ENCODE measurements at places on chromosomes 1 and 21.

- peak; percentile 47 for DNase-seq
These were observed 3.6 kb downstream of the KIAA0040 start for GRCh38 chr1:175188936-175189335.

DNA sequence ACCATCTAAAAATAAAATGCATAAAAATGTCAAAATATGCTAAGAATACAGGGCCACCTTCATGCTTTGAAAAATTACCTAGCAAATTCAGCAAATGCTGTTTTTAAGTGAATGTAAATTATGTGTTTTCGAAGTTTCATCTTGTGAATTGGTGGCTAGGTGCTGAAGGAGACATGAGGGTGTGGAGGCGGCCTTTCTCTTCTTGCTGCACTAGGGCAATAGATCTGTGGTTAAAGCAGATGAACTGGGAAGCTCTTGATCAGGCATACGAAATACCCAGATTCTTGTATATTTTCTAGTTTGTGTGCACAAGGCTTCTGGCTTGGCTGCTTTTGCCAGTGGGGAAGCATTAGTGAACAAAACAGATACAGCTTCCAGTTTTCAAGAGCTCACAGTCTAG, 224.5 kb downstream of the ST6GALNAC3 start:
- DNase-seq, result no peak

- no peak for DNase-seq
These were observed 471.3 kb downstream of the LMO4 start for GRCh38 chr1:87800006-87800405.

DNA sequence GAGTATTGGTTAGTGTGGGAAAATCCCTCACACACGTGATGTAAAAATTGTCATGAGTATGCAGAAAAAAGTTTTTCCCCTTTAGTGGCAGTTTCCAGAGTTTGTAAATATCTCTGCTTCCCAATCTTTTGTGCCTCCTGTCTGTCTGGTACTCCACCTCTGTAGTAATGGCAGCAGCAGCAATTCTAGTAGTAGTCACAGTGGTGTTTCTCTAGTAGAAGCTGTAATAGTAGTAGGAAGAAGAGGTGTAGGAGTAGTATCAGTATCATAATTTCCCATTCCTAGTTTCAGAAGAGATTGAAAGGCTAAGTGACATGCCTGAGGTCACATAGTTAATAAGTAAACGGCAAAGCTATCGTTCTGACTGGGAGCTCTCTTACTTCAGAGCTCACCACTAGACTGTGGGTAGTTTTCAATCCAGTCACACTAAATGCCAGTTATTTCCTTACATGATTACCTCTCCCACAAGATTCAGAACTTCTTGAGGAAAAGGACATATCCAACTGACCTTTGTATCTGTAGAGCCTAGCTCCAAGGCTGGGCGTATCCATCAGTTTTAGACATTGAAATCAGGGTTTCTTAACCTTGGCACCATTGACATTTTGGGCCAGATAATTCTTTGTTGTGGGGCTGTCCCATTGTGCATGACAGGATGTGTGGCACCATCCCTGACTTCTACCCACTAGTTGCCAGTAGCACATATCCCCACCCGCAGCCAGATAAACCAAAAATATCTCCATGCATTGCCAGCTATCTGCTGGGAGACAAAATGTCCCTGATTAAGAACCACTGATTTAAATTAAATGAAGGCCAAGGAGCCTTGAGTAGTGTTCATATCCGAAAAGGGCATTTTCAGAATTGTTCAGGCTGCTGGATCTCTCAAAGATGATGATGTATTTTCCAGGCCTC, 135.9 kb downstream of the FGGY start:
- DNase-seq, result no peak

DNA sequence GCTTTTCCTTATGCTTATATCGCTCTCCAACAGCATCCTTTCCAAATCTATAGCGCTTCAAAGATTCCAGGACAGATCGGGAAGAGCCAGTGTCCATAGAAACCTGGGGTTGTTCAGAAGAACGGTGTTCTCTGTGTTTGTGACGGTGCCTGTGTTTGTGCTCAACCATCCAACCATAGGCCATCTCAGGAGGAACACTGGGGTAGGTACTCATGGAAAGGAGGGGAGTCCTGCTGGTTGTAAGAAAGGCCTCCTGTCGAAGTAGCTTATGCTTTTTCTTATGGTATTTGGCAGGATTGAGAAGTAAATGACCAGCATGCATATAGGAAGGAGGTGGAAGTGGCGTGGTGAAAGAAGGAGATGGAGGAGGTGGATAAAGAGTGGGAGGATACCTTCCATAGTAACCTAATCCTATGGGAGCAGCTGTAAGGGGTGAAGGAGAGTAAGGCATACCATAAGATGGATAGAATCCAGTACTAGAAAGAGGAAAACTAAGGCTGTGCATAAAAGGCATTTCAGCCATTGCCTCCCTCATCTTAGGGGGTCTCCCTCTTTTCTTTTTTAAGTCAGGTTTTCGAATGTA, 84.2 kb downstream of the ASH1L start:
- DNase-seq, result no peak

DNA sequence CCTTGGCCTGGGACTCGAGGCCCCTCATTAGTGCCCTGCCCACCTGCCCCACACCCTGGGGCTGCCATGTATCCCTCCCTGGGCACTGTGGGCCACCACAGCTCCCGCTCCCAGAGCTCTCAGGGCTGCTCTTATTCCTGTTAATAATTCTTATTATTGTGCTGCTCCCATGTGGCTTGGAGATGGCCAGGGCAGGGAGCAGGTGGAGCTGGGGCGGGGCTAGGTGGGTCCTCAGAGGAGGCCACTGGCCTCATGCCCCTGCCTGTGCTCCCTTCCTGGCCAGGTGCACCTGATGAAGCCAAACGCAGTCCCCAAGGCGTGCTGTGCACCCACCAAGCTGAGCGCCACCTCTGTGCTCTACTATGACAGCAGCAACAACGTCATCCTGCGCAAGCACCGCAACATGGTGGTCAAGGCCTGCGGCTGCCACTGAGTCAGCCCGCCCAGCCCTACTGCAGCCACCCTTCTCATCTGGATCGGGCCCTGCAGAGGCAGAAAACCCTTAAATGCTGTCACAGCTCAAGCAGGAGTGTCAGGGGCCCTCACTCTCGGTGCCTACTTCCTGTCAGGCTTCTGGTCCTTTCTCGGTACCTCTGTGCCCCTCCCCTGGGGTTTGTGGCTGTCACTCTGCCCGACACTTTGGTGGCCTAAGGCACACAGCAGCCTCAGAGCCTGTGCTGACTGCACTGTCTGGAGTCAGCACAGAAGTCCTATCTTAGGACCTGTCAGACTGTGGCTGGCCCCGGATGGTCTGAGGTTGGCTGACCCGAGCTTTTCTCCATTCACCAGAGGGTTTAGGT, 34.1 kb downstream of the BMP8A start:
- DNase-seq, result peak; percentile 20

GRCh38 chr21:38380481-38381137, 117.7 kb downstream of the ERG start:
- no peak for DNase-seq

DNA sequence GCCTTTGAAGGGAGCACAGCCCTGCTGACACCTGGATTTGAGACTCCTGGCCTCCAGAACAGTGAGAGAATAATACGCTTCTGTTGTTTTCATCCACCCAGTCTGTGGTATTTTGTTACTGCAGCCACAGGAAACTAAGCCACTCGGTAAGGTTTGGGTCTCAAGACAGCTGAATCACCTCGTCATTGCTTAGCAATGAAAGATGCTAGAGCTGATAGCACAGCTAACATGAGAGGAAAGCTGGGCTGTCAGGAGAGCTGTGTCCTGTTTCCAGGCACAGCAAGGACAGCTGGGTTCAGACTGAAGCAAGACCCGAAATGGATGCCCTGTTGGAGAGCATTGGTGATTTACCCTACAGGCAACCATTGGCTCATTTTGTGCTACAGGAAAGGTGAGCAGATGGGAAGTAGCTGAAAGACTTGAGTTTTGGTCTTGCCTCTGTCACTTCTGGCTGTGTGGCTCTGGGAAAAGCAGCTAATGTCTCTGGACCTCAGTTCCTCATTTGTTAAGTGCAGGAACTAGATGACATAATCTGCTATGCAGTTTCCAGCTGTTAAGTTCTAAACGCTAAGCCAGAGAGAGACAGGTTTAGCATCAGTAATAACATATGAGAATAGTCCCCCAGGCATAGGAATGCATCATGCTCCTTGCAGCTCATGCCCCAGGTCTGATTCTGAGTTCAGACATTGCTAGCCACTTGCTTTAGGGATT, 58.0 kb downstream of the CLIC6 start:
- DNase-seq, result no peak

All from activated T-cell treated with anti-CD3 and anti-CD28 coated beads for 24 hours (primary cell).